ENCODE measurements at places on chromosomes 5 and 9. TPM values are rescaled to one million over a fixed set of nuclear protein-coding genes. Genes with fewer than 3 reads are reported as not detected.

- no peak for DNase-seq
Observed at GRCh38 chr9:21653091-21653490, 149.3 kb upstream of the MTAP start.

GRCh38 chr5:173857234-173857633 is 30.9 kb upstream of the CPEB4 start:
- no peak for DNase-seq

DNA sequence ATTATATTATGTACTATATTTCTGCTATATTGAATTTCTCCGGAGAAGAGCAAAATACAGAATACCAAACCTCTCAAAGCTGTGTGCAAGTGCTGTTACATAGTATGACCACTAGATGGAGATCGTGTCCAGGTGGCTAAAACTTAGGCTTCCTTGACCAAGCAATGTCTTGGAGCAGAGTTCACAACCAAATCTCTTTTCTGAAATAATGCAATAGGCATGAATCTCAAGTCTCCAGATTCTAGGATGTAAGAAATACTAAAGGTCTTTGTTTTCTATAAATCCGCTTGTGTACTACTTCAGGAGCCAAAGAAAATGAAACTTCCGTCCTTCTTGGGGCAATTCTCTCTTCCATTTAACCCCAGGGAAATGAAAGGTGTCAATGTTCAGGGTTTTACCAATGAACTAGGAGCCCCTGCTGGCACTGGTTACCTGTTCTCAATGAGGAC is 181.5 kb upstream of the RAI14 start:
- no peak for DNase-seq

DNA sequence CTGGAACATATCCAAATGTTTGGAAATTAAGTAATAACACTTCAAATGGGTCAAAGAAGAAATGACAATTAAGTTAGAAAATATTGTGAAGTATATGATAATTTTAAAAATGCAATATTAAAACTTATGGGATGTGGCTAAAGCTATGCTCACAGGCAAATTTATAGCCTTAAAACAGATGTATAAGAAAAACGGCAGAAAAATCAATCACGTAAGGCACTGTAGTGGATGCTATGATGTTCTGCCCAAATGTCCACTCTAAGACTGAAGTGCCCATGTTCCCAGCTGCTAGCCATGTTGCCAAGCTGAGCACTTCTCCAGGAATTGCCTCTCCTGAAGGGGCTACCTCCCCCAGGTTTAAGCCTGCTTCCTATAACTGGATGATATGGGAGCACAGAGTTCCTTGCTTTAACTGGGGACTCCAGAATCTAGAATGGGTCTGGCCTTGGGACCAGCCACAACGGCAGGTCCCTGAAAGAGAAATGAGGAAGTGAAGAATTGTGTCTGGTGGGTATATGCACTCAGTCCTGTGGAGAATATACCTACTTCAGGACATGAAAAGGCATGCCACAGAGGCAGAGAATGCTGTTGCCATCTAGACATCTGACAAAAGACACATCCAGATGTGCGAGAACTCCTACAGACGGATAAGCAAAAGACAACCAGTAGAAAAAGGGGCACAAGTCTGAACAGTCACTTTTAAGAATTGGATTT is 78.2 kb upstream of the RXRA start:
- no peak for DNase-seq

- no peak for DNase-seq
Observed at GRCh38 chr9:106915851-106916250, 52.9 kb downstream of the ZNF462 start.

DNA sequence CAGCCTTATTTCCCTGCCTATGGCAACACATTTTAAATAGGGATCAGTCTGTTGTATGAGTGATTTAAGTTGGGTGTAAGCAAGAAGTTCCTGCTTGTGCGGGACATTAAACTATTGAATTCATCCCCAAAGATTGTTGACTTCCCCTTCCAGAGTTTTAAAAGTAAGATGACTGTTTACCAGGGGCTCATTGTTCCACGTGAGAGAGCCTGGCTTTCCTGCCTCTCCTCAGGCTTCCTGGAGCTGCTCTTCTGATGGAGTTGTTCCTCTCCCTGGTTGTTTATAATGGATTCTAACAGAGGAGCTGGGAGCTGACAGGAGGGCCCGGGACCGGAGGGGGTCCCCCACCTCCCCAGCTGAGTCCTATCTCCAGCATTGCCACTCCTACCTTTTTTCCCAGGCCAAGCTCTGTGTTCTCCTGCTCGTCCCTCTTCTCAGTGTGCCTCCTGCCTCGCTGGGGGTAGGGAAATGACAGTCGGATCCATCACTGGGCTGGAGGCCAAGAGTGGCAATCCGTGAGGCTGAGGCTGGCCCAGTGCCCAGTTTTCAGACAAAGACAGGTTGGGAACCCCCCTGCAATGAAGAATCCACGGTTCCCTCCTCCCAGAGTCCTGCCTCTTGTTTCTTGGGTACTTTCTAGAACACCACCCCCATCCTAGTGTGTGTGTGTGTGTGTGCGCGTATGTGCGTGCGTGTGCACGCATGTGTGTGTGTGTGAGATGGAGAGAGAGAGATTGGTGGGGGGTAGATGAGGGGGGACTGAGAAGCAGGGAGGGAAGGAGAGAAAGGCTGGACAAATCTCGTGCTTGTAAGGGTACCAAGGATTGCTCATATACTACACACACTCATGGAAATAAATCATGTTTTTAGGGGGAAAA is 123.7 kb upstream of the NFIB start:
- DNase-seq = no peak

GRCh38 chr5:112434641-112435040 is 15.6 kb upstream of the EPB41L4A start:
- DNase-seq = no peak

GRCh38 chr5:139210585-139210984 is 12.4 kb upstream of the SIL1 start:
- DNase-seq = no peak

S1PR3 gene
- polyA plus RNA-seq = 69.6 TPM

CFAP77 gene
- 1.3 TPM for polyA plus RNA-seq

NSG2 gene
- 0.70 TPM for polyA plus RNA-seq

F2RL2 gene
- polyA plus RNA-seq = 0.49 TPM

ZNF169 gene
- polyA plus RNA-seq = 6.7 TPM

Data from left renal pelvis (tissue), 4 donors.